ENCODE measurements at places on chromosomes 7 and 10.

- no peak for DNase-seq
Measured at GRCh38 chr7:122257056-122257455, 47.5 kb downstream of the FEZF1 start.

GRCh38 chr7:125154930-125155329 lies 225.3 kb upstream of the POT1 start:
- no peak for DNase-seq

- no peak for DNase-seq
Measured at GRCh38 chr7:28575241-28575643, 162.9 kb downstream of the CREB5 start.

- no peak for DNase-seq
Measured at GRCh38 chr10:104589431-104589830, 51.7 kb upstream of the SORCS3 start.

- DNase-seq: no peak
Measured at GRCh38 chr10:62726142-62726541, 78.4 kb upstream of the ADO start.

GRCh38 chr7:49080896-49081475 lies 156.6 kb downstream of the CDC14C start:
- DNase-seq: no peak

DNA sequence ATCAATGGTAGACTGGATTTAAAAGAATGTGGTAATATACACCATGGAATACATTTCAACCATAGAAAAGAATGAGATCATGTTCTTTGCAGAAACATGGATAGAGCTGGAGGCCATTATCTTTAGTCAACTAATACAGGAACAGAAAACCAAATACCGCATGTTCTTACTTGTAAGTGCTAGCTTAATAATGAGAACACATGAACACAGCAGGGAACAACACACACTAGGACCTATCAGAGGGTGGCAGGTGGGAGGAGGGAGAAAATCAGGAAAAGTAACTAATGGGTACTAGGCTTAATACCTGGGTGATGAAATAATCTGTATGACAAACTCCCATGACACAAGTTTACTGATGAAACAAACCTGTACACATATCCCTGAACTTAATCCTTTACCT lies 1435.2 kb downstream of the REEP3 start:
- no peak for DNase-seq

- DNase-seq: no peak
Measured at GRCh38 chr10:114925587-114926586, 12.1 kb upstream of the TRUB1 start.

GRCh38 chr7:19969859-19970493 lies 196.6 kb upstream of the TMEM196 start:
- no peak for DNase-seq

GRCh38 chr10:51106311-51106945 lies 32.1 kb downstream of the PRKG1 start:
- DNase-seq: no peak

- no peak for DNase-seq
Measured at GRCh38 chr10:125611756-125612155, 71.2 kb downstream of the TEX36 start.

DNA sequence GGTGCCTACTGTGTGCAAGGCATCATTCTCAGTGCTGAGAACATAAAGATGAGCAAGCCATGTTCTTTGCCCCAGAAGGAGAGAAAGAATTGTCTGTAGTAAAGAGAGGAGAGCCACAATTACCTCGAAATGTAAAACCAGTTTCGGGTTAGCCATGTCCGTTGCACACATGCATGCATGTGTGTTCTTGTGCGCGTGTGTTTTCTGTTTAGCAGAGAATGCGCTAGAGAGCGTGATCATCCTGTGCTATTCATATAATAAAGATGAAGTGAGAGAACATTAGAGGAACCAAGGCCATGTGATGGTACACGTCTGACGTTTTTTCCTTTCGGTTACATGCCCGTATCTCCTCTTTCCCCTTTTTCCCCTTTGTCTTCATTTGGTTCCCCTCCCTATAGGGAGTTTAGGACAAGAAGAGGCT lies 158.2 kb downstream of the CELF2 start:
- no peak for DNase-seq

Measured in GOT3 (cell line).